ENCODE measurements at places on chromosomes 1 and 21.

- DNase-seq: no peak
Observed at GRCh38 chr1:108947871-108948525, 15.3 kb downstream of the CLCC1 start.

GRCh38 chr1:68232289-68233148, at the start of gene WLS:
TSS of gene WLS (minus strand) at chr1:68232523. CDS start at chr1:68232299, 224 bp downstream.
- DNase-seq: peak; percentile 65

DNA sequence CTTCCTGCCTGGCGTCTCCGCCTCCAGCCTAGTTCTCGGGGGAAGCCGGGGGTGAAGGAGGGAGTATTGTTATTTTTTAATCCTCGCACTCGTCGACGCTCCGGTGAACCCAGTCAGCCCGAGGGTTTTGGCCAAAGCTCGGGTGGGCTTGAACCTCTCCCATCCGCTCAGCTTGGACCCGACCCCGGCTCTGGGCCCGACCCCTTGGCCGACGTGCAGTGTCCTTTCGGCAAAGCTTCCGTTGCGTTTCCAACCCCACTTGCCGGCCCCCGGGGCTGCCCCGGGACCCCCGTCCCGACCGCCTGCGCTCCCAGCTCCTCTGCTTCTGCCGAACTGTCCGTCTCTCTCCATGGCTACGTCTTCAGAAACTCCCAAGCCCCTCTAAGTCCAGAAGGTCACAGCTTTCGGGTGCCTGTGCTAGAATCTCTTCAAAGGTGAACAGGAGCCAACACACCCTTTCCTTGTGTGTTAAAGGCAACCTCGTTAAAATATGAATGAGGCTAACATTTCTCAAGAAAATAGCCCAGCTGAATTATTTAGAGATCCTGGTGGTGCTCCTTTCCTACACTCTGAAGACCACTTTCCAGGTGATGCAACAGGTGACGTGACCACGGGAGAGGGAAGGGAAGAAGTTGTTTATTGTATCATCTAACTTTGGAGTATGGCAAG, 647 bp downstream of the DESI2 start:
- DNase-seq: no peak

DNA sequence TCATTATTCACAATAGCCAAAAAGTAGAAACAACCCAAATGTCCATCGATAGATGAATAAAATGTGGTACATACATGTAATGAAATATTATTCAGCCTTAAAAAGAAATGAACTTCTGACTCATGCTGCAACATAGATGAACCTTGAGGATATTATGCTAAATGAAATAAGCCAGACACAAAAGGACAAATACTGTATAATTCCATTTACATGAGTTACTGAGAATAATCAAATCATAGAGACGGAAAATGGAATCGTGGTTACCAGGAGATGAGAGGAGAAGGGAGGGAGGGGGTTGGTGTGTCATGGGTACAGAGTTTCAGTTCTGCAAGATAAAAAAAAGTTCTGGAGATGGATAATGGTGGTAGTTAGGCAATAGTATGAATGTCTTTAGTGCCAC, 184.1 kb downstream of the PSMG1 start:
- no peak for DNase-seq

DNA sequence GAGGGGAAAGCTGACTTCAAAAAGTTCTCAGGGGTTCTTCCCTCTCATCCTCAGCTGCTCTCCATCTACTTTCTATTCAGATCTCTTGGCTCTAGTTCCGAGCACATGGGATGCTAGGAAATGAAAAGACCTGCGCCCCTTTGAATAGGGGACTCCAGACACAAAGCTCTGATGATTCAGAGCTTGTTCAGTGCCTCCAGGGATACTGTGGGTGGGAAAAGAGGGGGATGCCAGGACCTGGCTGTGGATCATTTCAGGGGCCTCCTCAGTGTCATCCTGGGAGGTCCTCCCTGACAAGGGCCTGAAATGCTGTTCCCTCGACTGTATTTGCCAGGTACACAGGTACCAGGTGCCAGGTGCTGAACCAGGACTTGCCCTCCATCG, 943 bp upstream of the KIAA0040 start:
- no peak for DNase-seq
